Stimulated activated CD8-positive, alpha-beta memory T cell treated with anti-CD3 and anti-CD28 coated beads, Interleukin-15, amount 100 ng/mL, for 24 hours (primary cell): ENCODE measurements at places on chromosomes 3 and 15.

GRCh38 chr15:36529296-36530011 lies 50.0 kb upstream of the CDIN1 start:
- DNase-seq: no peak

- DNase-seq: no peak
Measured at GRCh38 chr3:47344971-47345370, 35.9 kb upstream of the PTPN23 start.

GRCh38 chr15:31390029-31390428 lies 63.4 kb downstream of the KLF13 start:
- no peak for DNase-seq

DNA sequence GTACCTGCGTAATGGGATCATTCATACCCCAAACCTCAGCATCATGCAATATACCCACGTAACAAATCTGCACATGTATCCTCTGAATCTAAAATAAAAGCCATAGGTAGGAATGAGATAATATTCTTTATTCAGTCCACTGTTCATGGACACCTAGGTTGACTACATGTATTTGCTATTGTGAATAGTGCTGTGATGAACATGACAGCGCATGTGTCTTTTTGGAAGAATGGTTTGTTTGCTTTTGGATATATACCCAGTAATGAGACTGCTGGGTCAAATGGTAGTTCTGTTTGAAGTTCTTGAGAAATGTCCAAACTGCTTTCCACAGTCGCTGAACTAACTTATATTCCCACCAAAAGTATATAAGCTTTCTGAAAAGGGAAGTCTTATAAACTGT lies 117.9 kb upstream of the FAM3D start:
- DNase-seq: no peak

- no peak for DNase-seq
Measured at GRCh38 chr3:175121225-175121624, 262.1 kb downstream of the NAALADL2 start.

DNA sequence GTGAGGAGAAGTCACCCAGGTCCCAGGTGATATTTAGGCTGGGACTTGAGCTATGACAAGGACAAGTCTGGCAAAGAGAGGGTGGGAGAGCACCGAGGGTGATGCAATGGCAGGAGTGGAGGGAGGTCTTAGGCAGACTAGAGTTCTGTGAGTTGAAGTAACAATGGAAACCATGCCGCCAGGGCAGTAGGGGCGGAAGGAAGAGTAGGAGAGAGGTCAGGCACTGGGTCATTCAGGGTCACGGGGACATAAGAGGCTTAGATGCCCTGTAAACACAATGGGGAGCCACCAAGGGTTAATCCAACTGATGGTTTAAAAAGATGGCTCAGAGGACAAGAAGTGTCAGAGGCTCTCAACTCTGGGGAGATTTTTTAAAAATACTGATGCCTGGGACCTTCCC lies 199.7 kb upstream of the LRTM1 start:
- DNase-seq: no peak

GRCh38 chr3:72872183-72872582 lies 15.7 kb upstream of the GXYLT2 start:
- DNase-seq: no peak

DNA sequence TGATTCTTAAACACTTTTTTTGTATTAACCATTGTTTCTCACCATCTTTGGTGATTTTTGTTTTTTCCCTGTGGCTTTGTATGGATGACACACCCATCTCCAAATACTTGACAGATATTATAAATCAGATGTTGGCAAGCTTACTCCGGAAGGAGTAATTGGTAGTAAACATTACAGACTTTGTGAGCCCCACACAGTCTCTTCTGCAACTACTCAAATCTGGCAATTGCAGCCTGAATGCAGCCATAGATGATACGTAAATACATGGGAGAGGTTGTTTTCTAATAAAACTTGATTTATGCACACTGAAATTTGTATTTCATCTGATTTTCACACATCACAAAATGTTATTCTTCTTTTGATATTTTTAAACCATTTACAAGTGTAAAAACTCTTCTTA lies 331.5 kb downstream of the ARPP21 start:
- DNase-seq: no peak

DNA sequence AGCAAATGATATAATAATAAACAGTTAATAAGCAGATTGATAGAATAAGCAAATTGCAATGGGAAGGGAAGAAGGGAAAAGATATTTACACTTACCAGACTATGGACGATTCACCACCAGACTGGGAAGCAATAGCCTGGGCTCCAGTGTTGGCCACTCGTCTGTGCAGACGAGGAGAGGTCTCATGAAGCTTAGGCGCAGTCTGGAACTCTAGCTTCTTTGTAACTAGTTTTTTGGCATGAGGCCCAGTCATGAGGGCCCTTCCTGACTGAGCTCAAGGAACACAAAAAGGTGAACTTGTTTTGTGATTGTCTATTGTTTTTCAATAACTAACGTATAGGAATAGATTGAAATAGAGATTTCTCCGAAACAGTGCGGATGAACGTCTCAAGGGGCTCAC lies 63.3 kb upstream of the GATM start:
- DNase-seq: no peak

DNA sequence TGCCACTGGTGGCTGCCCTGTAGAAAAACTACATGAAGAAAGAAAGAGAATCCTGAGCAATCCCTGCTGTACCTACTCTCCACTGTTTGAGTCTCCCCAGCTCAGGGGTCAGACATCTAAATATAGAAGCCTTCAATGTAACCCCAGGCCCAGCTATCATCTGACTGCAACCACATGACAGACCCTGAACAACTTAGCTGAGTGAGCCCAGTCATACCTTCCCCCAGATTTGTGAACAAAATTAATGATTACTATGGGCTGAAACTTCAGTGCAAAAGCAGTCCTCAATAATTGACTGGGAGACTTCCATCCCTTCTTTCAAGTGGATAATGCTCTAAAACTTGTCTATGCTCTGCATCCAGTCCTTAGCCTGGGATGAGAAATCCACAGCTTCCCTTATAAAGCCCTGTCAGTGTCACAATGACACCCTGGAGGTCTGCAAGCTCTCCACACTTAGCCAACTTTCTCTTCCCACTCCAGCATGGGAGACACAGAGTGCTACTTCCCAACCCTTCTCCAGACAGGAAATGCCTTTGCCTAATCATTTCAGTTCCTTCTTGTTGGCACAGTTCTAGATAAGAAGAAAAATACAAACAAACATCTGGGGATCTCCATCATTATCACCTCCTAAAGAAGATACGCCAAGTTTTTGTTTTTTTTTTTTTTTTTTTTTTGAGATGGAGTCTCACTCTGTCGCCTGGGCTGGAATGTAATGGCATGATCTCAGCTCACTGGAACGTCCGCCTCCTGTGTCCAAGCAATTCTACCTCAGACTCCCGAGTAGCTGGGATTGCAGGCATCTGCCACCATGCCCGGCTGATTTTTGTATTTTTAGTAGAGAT lies 198.5 kb upstream of the GADL1 start:
- DNase-seq: no peak

DNA sequence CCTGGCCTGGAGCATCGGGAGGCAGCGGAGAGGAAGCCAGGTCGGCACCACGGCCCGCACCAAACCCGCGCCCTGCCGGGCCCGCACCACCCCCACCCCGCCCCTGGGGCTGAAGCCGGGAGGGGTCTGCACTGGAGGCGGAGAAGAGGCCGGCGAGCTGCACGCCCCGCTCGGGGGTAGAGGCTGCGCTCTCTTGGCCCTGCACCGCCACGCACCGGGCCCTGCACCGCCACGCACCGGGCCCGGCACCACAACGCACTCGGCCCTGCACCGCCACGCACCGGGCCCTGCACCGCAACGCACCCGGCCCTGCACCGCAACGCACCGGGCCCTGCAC lies 41.4 kb downstream of the MUC20 start:
- DNase-seq: no peak

DNA sequence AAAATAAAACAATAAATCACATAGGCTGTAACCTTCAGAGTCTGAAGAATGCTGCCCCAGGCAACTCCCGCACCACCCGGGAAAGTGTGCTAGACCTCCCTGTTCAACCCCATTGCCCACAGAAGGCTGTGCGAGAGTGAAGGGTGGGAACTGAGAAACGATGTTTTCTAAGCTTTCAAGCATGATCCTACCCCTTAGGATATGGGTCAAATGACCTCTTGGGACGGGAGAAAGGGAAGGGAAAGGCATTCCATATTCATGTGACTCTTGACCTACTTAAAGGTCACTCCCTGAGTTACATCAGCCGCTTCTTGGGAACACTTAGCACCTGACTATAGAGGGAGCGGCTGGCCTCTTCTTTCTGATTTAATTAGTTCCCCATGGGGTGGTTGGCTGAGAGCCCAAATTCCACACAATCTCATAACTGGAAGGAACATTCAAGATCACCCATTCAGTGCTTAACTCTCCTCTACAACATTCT lies 114.7 kb upstream of the SLC24A5 start:
- no peak for DNase-seq

- no peak for DNase-seq
Measured at GRCh38 chr3:72724070-72724469, 124.2 kb downstream of the SHQ1 start.

DNA sequence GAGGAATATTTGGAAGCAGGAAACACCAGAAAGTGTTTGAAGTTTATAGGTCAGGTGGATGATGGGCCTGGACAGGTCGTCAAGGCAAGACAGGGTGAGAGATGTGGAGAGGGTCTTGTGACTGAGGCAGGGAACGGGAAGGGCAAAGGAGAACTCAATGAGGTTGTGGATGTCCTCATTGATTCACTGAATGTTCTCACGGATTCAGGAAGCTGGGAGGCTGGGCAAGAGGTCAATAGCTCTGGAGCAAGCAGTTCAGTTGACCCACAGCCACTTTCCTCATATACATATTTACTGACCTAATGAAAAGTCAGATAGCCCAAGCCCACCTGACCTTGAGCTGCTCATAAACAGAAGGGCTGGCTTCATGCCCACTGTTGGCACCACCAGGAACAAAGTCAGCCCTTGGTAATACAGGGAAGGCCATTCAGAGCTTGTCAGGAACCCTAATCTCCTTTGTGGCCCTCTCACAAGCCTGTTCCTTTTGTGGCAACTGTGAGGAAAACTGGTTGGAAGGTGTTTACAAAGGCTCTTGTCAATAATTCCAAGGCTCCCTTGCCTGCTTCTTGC lies 31.6 kb downstream of the ARRDC4 start:
- no peak for DNase-seq

DNA sequence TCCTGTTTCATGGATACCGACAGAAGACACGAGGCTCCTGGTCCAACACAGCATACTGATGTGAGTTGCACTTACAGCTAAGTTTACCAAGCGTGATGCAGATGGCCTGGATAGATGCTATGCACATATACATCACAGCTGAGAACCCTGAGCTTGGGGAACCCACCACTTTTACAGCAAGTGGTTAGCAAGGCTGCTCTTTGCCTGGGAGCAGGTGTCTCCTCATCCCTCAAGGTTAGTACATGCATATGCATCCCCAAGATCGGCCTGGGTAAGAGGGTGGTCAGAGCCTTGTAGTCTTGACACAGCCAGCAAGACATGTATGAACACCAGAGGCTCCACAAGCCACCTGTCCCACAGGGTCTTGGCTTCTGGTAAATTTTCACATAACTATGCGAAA lies 28.3 kb downstream of the LRRC2 start:
- no peak for DNase-seq

- DNase-seq: no peak
Measured at GRCh38 chr15:73375012-73375411, 6.3 kb upstream of the HCN4 start.
